Cardiac muscle cell (in vitro differentiated cells and primary cell): ENCODE measurements at places on chromosomes 6 and 20. TPM values are rescaled to one million over a fixed set of nuclear protein-coding genes. Genes with fewer than 3 reads are reported as not detected.

CBLN4 gene
- polyA plus RNA-seq, result not detected in 2 replicates

GRCh38 chr20:58231683-58232082, 3.2 kb upstream of the ANKRD60 start:
- H3K4me1 ChIP-seq, result no peaks in the 10 kb centered on the region
- DNase-seq, result peak; percentile 71
- H3K27me3 ChIP-seq, result peaks cover 43% of the 10 kb centered on the region
- H3K4me3 ChIP-seq, result no peak overlapping the region
- H3K27ac ChIP-seq, result no peak overlapping the region

LPA gene
- not detected in 2 replicates for polyA plus RNA-seq

GRCh38 chr6:112409311-112409710, 62.2 kb downstream of the RFPL4B start:
- H3K27ac ChIP-seq, result no peak overlapping the region
- no peaks in the 10 kb centered on the region for H3K4me1 ChIP-seq
- no peak for DNase-seq
- H3K27me3 ChIP-seq, result no peaks in the 10 kb centered on the region
- no peaks in the 10 kb centered on the region for H3K36me3 ChIP-seq

GRCh38 chr20:2515203-2515602, 6.5 kb upstream of the ZNF343 start:
- peaks cover 90% of the 10 kb centered on the region for H3K27me3 ChIP-seq
- no peak for DNase-seq
- H3K36me3 ChIP-seq, result no peaks in the 10 kb centered on the region
- no peak overlapping the region for H3K27ac ChIP-seq
- no peaks in the 10 kb centered on the region for H3K4me1 ChIP-seq

DNA sequence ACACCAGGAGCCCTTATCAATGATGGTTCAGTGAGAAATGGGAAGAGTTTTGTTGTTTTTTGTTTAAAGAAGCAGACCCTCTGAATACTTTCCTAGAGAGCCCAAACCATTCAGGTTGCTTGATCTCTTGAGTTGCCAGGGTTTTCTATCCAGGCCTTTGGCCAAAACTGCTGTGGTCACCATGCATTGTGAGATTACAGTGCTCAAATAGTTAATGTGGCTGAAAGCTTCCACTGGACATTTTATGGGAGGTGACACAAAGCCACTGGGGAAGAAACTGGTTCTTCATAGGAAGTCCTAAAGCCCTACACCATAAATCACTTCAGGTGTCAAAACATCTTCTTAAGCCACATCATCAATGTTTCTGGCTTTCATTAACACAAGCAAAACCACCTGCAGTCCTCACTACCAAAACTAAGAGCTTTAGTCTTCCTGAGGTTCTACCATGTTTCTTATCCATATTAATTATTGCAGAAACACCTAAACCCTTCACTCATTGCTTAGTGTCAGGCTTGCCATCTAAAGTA, 101.6 kb downstream of the IBTK start:
- no peak for DNase-seq
- no peak overlapping the region for H3K4me3 ChIP-seq
- H3K27me3 ChIP-seq, result no peaks in the 10 kb centered on the region
- H3K27ac ChIP-seq, result no peak overlapping the region
- H3K4me1 ChIP-seq, result peaks cover 24% of the 10 kb centered on the region

DNA sequence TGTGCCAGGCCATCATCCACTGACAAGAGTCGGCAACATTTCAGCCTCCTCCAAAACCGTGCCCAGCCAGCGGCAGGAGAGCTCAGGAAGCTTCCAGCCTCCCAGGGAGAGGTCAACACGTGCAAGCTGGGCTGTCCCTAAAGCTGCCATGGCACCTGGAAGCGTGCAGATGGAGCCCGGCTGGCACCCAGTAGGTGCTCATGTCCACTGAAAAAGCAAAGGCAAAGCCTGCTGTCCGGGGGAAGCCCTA, 14.4 kb upstream of the TLDC2 start:
- no peaks in the 10 kb centered on the region for H3K36me3 ChIP-seq
- H3K4me1 ChIP-seq, result peaks cover 34% of the 10 kb centered on the region
- no peaks in the 10 kb centered on the region for H3K27me3 ChIP-seq
- DNase-seq, result no peak

HLA-DQA2 gene
- not detected in 2 replicates for polyA plus RNA-seq

IL17F gene
- polyA plus RNA-seq, result not detected in 2 replicates

GRCh38 chr6:121880831-121881230, 445.4 kb downstream of the GJA1 start:
- H3K36me3 ChIP-seq, result no peaks in the 10 kb centered on the region
- DNase-seq, result no peak
- H3K4me1 ChIP-seq, result peaks cover 6% of the 10 kb centered on the region
- H3K4me3 ChIP-seq, result no peak overlapping the region
- H3K27ac ChIP-seq, result no peak overlapping the region
- no peaks in the 10 kb centered on the region for H3K27me3 ChIP-seq

GRCh38 chr6:122007339-122007738, 392.1 kb upstream of the HSF2 start:
- H3K36me3 ChIP-seq, result no peaks in the 10 kb centered on the region
- peaks cover 21% of the 10 kb centered on the region for H3K4me1 ChIP-seq
- no peak overlapping the region for H3K4me3 ChIP-seq
- peak; percentile 23 for DNase-seq
- no peak overlapping the region for H3K27ac ChIP-seq

BTNL2 gene
- polyA plus RNA-seq, result not detected in 2 replicates

GRCh38 chr6:18654821-18655220, 267.7 kb downstream of the RNF144B start:
- H3K27me3 ChIP-seq, result no peaks in the 10 kb centered on the region
- H3K4me1 ChIP-seq, result no peaks in the 10 kb centered on the region
- DNase-seq, result no peak
- H3K27ac ChIP-seq, result no peak overlapping the region
- no peak overlapping the region for H3K4me3 ChIP-seq
- no peaks in the 10 kb centered on the region for H3K36me3 ChIP-seq

DNA sequence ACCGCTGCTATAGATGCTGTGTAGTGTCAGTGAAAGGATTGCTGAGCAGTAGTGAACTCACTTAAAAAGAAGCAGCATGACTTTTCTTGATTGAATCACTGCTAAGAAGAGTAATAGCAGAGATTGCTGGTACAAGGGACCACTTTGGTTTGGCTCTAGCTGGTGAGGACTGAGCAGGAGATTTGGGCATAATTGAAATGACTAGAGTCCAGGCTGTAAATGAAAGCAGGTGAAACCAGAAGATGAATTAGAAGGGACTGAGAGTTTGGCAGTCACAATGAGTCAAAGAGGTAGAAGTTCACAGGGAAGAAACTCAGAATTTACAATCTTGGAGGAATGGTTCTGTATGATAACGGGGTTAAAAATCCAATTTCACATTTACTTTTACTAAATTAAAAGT, 19.1 kb upstream of the REV3L start:
- H3K27ac ChIP-seq, result no peak overlapping the region
- H3K27me3 ChIP-seq, result no peaks in the 10 kb centered on the region
- no peaks in the 10 kb centered on the region for H3K36me3 ChIP-seq
- no peak overlapping the region for H3K4me3 ChIP-seq
- peaks cover 9% of the 10 kb centered on the region for H3K4me1 ChIP-seq

GRCh38 chr6:105793130-105793529, 293.0 kb upstream of the PRDM1 start:
- H3K27ac ChIP-seq, result no peak overlapping the region
- H3K36me3 ChIP-seq, result no peaks in the 10 kb centered on the region
- no peak overlapping the region for H3K4me3 ChIP-seq
- peaks cover 4% of the 10 kb centered on the region for H3K27me3 ChIP-seq
- no peaks in the 10 kb centered on the region for H3K4me1 ChIP-seq

DNA sequence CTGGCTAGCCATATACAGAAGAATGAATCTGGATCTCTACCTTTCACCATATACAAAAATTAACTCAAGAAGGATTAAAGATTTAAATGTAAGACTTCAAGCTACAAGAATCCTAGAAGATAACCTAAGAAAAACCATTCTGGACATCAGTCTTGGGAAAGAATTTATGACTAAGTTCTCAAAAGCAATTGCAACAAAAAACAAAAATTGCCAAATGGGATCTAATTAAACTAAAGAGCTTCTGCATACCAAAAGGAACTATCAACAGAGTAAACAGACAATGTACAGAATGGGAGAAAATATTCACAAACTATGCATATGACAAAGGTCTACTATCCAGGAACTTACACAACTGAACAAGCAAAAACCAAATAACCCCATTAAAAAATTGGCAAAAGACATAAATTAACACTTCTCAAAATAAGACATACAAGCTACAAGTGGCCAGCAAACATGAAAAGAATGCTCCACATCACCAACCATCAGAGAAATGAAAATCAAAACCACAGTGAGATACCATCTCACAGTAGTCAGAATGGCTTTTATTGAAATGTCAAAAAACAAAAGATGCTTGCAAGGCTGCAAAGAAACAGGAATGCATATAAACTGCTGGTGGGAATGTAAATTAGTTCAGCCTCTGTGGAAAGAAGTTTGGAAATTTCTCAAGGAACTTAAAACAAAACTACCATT, 66.8 kb upstream of the RSPO3 start:
- H3K27ac ChIP-seq, result no peak overlapping the region
- H3K4me3 ChIP-seq, result no peak overlapping the region
- no peaks in the 10 kb centered on the region for H3K36me3 ChIP-seq
- no peaks in the 10 kb centered on the region for H3K4me1 ChIP-seq
- no peak for DNase-seq

- H3K27me3 ChIP-seq, result peaks cover 85% of the 10 kb centered on the region
- H3K36me3 ChIP-seq, result no peaks in the 10 kb centered on the region
- H3K4me3 ChIP-seq, result peak overlapping the region; percentile 48
These were observed 45.5 kb upstream of the SUPT3H start for GRCh38 chr6:45423111-45423823.

DNA sequence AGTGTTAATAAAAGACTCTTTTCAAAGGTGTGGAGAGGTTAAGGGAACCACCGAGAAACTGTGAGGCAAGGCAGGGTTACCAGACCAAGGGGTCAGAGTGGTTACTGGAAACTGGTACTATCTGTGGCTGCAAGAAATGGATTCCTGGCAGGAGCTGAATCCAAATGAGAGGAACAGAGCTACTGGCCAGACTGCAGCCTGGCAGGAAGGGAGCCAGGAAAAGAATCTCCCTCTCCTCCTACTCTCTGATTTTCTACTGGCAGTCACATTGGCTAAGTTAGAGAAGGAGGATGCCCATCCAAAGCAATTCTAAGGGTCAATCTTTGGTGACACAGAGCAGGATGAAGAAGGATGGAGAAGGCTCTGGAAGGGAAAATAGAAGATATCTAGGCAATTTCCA, 211.5 kb downstream of the GRM1 start:
- no peaks in the 10 kb centered on the region for H3K36me3 ChIP-seq
- no peak for DNase-seq
- H3K27ac ChIP-seq, result no peak overlapping the region
- no peaks in the 10 kb centered on the region for H3K27me3 ChIP-seq
- H3K4me1 ChIP-seq, result no peaks in the 10 kb centered on the region

PROKR2 gene
- not detected in 2 replicates for polyA plus RNA-seq

DNA sequence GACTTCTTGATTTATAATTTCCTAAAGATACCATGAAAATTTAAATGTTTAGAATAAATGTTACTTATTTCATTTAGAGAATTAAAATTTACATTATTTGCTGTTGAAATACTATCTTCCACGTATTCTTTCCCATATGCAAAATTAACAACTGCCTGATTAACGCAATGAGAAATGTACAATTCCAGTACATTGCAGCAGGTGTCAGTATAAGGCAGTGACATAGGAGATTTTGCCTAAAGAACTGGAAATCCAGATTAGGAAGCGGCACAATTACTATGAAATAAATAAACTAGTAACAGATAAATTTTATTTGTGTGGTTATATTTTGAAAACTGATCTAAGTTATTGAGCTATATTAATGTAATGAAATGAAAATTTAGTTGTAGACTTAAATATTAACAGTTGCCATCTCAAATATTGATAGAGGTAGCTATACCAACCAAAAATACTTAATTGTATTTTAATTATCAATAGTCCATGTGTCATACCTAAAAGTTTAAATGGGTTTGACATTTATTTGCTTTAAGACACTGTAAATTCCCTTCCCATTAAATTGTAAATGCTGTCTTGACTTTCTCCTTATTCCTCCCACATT, 300.2 kb downstream of the UTRN start:
- peak overlapping the region; percentile 16 for H3K4me3 ChIP-seq
- H3K27me3 ChIP-seq, result no peaks in the 10 kb centered on the region
- no peak overlapping the region for H3K27ac ChIP-seq
- peaks cover 49% of the 10 kb centered on the region for H3K4me1 ChIP-seq

DNA sequence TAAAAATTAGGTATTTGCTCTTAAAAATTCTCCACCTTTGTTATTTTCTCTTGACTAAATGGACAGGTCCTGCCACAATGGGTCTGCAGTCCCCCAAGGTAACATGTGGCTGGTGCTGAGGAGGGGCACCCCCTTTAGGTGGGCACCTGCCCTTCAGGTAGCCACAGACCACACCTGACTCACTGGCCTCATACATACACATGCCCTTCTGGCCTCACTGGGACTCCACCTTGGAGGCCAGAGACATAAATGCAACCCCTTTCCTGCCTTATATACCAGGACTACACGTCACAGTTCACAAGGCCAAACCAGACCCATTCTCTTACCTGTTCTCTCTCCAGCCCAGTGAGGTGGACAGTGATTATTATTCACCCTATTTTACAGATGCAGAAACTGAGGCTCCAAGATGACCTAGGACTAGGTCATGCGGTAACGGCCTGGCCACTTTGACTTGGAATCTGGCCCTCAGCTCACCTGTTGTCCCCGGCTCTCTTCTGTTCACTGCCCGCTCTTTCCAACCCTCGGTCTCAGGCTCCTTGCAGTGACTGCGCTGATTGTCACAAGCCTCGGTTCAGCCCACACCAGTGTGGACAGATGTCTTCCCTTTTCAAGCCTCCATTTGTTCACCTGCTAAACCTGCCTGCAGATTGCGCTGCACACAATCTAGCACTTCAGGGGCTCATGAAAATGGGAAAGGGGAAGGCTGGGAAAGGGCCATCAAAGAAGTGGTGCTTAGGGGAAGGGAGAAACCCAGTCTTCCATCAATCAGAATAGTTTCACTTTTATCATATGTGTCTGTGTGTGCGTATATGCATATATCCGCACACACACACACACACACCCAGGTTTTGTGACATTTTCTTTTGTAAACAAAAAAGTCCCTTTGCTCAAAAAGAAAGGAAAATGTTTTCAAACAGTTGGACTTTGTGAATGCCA, 121.7 kb downstream of the BCAS1 start:
- H3K36me3 ChIP-seq, result no peaks in the 10 kb centered on the region
- H3K27ac ChIP-seq, result no peak overlapping the region
- no peaks in the 10 kb centered on the region for H3K4me1 ChIP-seq
- DNase-seq, result no peak
- H3K4me3 ChIP-seq, result no peak overlapping the region
- H3K27me3 ChIP-seq, result no peaks in the 10 kb centered on the region

- H3K4me3 ChIP-seq, result no peak overlapping the region
- H3K36me3 ChIP-seq, result no peaks in the 10 kb centered on the region
- H3K27ac ChIP-seq, result no peak overlapping the region
- peak; percentile 87 for DNase-seq
These were observed 18.5 kb downstream of the SNRPB start for GRCh38 chr20:2451939-2452732.

GRCh38 chr20:1656844-1657243, 735 bp downstream of the SIRPG start:
- no peak overlapping the region for H3K4me3 ChIP-seq
- H3K36me3 ChIP-seq, result no peaks in the 10 kb centered on the region
- no peaks in the 10 kb centered on the region for H3K4me1 ChIP-seq
- no peak for DNase-seq
